ENCODE measurements at places on chromosomes 12 and 14.

GRCh38 chr12:2895051-2895451 lies 4.4 kb downstream of the TULP3 start:
- no peak for DNase-seq

- DNase-seq: no peak
Observed at GRCh38 chr14:79569072-79569471, 642.2 kb downstream of the DIO2 start.

DNA sequence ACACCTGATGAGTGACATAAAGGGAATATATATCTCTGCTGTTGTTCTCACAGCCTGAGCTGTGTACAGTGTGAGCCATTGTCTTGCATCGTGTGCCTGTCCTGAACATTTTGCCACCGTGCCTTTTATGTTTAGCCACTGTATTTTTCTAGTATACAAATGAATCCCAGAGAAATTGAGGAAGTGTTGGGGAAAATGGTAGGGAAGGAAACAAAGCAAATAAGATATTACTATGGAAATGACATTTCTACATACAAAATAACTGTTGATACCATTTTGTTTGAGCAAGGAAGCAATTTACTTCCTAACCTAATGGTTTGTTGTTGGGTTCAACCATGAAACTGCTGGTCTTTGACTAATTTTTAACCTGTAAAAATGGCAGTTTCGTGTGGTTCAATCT lies 5.5 kb downstream of the PSMA6 start:
- DNase-seq: no peak

- DNase-seq: no peak
Observed at GRCh38 chr12:115801871-115802270, 475.6 kb downstream of the MED13L start.

DNA sequence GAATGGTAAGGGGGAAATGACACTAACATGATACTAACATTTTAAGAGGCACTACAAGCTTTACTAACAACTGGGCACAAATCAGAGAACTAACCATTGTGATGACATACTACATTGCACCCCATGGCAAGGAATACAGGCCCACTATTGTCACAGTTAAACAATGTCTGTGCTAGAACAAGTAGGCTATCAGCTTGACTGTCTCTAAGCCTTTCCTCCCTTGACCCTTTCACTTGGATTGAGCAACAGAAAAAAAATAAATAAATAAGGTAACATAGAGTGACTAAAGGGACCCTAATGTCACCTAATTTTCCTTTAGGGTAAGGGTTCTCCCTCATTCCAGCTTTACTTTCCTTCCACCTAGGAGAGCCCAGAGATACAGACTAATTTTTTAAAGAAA lies 4.4 kb downstream of the SLC38A2 start:
- DNase-seq: no peak

GRCh38 chr12:39902821-39903220 lies 203.1 kb downstream of the SLC2A13 start:
- no peak for DNase-seq

- no peak for DNase-seq
Observed at GRCh38 chr12:13241833-13242488, 45.4 kb downstream of the EMP1 start.

- no peak for DNase-seq
Observed at GRCh38 chr14:101349108-101349507, 212.2 kb upstream of the DIO3 start.

DNA sequence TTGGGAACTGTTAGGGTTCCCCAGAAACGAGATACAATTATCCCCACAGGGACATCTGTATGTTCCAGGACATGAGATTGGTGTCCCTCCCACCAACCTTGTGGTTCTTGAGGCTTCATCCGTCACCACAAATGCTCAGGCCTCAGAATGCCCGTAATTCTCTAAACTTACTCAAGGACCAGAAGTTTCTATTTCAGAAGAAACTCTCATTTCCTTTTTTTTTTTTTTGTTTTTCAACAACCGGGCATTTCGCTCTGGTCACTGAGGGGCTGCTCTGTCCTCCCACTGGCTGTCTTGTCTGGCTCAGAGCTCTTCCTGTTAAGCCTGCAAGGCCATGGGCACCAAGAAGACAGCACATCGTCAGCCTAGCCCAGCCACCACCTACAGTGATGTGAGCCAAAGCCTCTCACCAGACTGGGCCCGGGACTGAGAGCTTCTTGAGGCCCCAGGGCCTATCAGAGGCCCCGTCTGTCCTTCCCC lies 36.2 kb downstream of the VDR start:
- DNase-seq: no peak

DNA sequence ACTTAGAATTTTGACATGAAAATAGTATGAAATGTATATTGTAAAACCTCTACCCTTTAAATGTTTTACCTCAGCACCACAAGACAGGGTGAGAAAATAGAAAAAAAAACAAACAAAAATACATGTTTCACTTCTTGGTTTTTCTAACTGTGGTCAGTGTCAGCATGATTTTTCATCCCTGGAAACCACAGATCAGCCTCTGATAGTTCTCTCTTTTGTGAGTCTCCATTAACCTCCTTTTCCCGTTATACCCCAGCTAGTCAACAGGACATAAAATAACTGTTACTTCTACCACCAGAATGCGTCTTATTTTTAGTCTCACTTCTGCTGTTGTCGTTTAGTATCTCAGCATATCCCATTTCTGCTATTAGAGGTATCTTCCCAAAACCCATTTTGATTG lies 48.3 kb upstream of the KCNMB4 start:
- no peak for DNase-seq

- DNase-seq: no peak
Observed at GRCh38 chr12:98595243-98595988, 1.9 kb downstream of the SLC25A3 start.

- no peak for DNase-seq
Observed at GRCh38 chr12:75341873-75342272, 7.4 kb downstream of the GLIPR1L1 start.

- DNase-seq: no peak
Observed at GRCh38 chr14:63342371-63342770, 23.6 kb upstream of the GPHB5 start.

DNA sequence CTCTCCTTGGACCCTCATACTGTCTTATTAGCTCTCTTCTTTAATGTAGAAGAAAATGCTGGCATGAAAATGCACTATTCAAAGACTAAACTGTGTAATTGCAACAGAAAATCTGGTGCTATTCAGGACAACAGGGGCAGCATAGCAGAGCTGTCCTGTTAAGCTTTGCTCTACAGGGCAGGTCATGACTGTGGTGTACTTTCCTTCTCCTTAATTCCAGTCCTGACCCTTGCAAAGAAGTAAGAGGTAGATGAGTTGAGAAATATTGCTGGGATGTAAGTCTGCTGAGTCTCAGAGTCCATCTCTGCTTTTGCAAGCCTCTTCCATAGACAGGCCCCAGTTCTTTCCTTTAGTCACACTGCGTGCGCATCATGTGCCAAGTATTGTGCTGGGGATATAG lies 52.6 kb upstream of the STK38L start:
- DNase-seq: no peak

- DNase-seq: peak; percentile 42
Observed at GRCh38 chr14:61555056-61555838, 140.1 kb upstream of the HIF1A start.

- no peak for DNase-seq
Observed at GRCh38 chr12:7016958-7017571, 1.2 kb downstream of the LPCAT3 start.

GRCh38 chr12:87925021-87925420 lies 104.2 kb downstream of the C12orf50 start:
- no peak for DNase-seq

GRCh38 chr14:93772263-93772662 lies 16.0 kb downstream of the PRIMA1 start:
- DNase-seq: no peak

DNA sequence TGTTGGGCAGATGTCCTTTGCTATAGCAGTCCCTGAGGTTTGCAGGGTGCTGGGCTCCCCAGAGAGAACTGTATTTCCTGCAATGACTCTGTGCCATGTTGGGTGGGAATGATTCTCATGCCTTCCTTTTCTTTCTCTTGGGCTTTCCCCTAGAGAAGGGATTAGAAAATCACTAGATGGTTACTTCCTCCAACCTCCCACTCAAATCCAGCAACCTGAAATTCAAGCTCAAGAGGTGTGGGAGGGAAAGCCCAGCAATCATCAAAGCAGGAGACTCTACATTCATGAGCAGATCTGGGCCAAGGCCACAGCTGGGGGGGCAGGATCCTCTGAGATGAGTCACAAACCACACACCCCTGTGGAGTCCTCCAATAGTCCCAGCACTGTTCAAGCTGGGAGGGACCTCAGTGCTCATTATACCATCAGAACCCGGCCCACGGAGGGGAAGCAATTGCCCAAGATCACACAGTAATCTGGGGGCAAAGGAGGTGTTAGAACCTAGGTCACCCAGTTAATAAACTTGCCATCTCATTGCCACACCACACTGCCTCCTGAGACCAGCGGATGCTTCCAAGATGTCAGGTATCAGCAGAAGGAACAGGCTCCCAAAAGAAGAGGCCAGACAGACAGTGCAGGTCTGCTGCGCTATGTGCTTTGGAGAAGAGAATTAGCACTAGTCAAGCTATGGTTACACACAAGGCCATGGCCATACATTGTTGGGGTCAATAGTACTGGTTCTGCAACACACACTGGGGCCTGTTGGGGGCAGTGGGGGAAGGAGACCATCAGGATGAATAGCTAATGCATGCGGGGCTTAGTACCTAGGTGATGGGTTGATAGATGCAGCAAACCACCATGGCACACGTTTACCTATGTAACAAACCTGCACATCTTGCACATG lies 65.7 kb downstream of the TTC9 start:
- no peak for DNase-seq

DNA sequence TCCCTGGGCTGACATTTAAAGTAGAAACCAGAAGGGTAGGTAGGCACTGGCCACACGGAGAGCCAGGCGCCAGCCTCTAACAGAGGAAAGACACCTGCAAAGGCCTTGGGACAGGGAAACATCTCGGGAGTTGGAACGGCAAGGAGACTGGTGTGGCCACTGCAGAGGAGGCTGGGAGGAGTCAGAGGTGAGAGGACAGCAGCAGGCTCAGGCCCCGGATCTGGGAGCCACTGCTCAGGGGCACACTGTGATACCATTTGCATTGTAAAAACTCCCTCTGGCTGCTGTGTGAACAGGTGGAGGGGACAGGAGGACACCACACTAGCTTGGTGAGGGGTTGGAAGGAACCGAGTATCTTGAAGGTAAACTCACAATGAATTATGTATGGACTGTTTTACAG lies 2.7 kb downstream of the ANHX start:
- no peak for DNase-seq

GRCh38 chr14:37035401-37035800 lies 137.0 kb downstream of the SLC25A21 start:
- no peak for DNase-seq

GRCh38 chr12:59895166-59895775 lies 299.4 kb downstream of the SLC16A7 start:
- no peak for DNase-seq

DNA sequence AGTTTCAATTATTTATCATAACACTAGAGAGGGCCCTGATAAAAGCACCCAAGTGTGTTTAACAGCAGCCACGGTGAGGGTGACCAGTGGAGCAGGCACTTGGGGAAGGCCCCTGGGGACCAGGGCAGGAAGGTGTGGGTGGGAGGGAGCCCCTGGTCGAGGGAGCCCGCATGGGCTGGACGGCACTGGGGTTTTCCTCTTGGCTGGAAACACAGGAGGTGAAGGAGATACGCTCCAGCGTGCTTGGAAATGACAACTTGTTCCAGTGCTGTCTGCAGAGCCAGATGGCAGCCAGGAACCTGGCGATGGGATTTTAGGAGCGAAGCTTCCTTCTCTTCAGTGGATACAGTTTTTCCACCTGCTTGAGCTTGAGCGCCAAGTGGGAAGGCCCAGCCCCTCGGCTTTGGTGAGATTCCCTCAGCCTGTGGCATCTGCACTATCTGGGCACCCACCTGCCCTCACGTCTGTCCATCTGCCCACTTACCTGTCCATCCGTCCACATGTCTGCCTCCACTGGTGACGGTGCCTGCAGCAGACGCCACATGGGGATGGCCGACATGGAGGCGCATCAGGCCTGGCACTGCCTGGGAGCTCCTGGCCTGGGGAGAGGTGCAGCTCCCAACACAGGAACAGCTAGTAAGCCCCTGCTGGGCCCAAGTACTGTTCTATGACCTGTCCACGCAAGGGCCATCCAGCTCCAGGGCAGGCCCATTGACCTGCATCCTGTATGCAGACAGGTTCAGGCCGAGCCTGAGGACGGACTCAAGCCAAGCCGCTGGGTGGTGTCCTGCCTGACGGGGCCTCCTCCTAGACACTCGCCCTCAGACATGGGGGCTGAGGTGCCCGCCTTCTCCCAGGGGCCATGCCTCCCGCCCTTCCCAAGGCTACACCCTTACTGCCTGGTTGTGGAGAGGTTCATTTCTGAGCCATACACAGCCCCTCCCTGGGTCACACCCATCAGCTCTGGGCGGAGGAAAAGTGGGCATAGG lies 192.2 kb upstream of the C14orf180 start:
- DNase-seq: peak; percentile 50

DNA sequence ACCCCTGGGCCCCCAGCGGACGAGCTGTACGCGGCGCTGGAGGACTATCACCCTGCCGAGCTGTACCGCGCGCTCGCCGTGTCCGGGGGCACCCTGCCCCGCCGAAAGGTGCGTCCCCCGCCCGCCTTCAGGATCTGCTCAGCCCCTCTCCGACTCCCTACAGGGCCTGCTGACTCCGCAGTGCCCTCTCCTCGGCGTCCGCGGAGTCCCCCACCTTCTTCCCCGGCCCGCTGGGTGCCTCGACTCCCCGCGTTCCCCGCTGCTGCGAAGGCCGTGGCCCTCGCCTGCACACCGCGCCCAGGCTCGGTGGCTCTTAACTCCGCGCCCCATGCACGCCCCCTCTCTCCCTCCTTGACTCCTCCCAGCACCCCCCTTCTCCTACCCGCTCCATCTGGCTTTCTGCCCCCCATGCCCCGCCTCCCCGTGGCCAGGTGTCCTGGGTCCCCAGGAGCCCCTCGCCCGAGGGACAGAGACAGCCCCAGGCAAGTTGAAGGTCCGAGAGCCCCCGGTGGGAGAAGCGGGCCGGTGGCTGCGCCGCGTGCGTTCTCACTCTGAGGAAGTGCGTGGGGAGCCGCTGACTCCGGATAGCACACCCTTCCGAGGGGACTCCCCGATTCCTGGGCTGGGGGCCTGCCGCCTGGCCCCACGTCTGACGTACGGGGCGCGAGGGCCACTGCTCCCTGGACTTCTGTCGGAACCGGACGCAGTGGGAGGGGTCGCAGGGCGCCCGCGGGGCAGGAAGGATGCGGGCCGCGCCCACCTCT lies 594 bp downstream of the TAMALIN start:
- DNase-seq: peak; percentile 83

- DNase-seq: no peak
Observed at GRCh38 chr12:53057816-53058500, 8.1 kb downstream of the TNS2 start.

DNA sequence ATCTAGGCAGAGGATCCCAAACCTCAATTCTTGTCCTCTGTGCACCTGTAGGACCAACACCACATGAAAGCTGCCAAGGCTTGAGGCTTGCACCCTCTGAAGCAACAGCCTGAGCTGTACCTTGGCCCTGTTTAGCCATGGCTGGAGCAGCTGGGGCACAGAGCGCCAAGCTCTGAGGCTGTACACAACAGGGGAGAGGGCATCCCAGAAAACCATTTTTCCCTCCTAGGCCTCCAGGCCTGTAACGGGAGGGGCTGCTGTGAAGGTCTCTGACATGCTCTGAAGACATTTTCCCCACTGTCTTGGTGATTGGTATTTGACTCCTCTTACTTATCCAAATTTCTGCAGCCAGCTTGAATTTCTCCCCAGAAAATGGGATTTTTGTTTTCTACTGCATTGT lies 22.4 kb upstream of the PTPRO start:
- DNase-seq: no peak

- DNase-seq: no peak
Observed at GRCh38 chr14:36647417-36647823, 14.2 kb upstream of the PAX9 start.

- DNase-seq: no peak
Observed at GRCh38 chr14:104130974-104131651, 7.3 kb upstream of the KIF26A start.

Data from activated CD8-positive, alpha-beta memory T cell treated with anti-CD3 and anti-CD28 coated beads for 24 hours (primary cell).